ENCODE measurements at places on chromosomes 12 and 14.

- no peak for DNase-seq
These were observed 39.8 kb downstream of the GPR135 start for GRCh38 chr14:59425322-59425935.

DNA sequence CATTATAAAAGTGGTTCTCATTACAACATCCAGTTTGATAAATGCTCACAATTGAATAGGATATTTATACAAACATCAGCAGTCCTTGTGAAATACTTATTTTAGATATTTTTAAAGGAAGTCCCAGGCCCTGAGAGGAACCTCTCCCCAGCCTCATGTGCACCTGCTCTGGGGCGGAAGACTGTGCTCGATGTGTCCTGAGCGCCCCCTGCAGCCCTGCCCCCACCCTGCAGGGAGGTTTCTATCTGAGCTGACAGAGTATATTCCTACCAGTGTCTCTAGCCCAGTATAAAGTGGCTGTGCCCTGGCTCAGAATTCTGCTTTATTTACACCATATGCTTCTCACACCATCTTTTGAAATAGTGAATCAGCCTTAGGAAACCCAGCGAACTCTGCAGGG lies 1349.1 kb downstream of the TMEM121 start:
- DNase-seq = peak; percentile 72

DNA sequence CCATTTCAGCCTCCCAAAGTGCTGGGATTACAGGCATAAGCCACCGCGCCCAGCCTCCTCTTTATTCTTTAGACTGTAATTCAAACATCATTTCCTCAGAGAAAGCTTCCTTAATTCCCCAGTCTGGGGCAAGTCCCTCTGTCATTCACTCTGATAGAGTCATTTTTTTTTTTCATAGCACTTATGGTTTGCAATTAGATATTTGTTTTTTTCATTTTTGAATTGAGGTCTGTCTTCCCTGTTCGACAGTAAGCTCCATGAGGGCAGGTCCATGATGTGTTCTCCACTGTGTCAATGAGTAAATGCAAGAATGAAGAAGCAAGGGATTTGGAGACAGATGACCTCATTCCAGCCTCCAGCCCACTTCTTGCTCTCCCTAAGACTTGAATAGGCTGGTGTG lies 12.1 kb downstream of the ASIC1 start:
- no peak for DNase-seq

- DNase-seq = no peak
These were observed 145.3 kb downstream of the CACNA1C start for GRCh38 chr12:2198005-2198501.

DNA sequence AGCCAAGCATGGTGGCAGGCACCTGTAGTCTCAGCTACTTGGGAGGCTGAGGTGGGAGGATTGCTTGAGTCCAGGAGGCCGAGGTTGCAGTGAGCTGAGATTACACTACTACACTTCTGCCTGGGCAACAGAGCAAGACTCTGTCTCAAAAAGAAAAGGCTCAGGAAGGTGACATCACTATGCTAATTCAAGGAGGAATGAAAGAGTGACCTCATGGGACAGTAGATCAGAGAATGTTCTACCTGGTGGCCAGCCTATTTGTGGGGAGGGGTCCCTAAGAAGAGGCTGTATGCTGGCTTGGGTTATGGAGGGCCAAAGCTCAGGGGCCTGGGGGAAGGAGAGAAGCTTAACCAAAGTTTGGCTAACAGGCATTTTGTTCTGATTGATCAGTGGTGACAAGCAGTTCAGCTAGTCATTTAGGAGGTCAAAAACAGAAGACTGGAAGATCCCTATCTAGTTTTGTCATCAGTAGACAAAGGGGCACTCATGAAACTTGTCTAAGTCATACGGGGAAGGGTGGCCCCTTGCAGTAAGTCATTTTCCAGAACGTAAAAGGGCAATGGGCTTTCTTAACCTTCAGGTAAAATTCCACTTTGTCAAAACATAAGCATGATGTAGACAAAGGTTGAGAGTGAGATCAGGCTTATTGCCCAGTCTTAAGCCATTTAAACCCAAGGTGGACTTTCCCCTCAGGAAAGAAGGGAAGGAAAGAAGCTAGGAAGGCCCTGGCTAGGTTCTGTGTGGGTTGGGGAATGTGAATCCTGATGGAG lies 60.8 kb upstream of the EEA1 start:
- no peak for DNase-seq

- no peak for DNase-seq
These were observed 198.2 kb downstream of the BTG1 start for GRCh38 chr12:91947459-91947858.

- peak; percentile 76 for DNase-seq
These were observed 126.1 kb upstream of the FUT8 start for GRCh38 chr14:65286443-65286842.

- DNase-seq = no peak
These were observed 54.7 kb upstream of the GTF2A1 start for GRCh38 chr14:81275305-81276072.

GRCh38 chr12:50924131-50924438 lies 28.3 kb upstream of the HIGD1C start:
- DNase-seq = peak; percentile 24

DNA sequence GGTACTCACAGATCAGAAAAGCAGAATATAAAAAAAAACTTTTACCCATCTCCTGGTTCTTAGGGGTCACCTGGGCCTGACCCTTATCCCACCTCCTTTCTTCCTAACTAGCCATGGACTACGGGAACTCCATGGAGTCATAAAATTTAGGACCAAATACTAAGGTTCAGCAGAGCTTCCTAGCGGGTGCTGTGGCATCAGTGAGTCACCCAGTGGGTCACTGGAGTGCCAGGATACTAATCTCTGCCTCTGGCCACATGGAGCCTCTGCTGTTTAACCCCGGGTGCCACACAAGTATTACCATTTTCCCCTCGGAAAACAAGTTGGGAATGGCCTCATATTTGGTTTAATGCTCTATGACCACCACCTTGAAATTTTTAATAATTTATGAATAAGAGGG lies 6.9 kb downstream of the ZBTB39 start:
- no peak for DNase-seq

GRCh38 chr12:4439736-4440135 lies 5.9 kb downstream of the FGF6 start:
- no peak for DNase-seq

DNA sequence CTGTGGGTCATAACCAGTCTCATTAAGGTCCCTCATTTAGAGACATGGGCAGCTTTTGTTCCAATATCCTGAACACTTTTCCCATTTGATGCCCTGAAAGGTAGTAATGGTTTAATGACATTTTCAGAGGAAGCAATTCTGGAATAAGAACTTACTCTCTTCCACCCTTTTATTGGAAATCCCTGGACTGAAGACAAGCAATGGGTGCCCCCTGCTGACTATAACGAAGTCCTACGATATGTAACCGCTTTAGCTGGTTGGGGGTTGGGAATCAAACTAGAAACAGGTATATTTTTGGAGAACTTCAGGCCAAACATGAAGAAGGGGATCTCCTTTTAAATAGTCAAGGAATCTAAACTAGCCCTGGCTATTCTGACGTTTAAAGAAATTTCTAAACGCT lies 20.5 kb downstream of the SARNP start:
- DNase-seq = peak; percentile 84

- peak; percentile 53 for DNase-seq
These were observed 391.3 kb upstream of the FOXG1 start for GRCh38 chr14:28375295-28375694.

- DNase-seq = no peak
These were observed 80.6 kb upstream of the DBX2 start for GRCh38 chr12:45131506-45131905.

- DNase-seq = no peak
These were observed 9.7 kb downstream of the CEP170B start for GRCh38 chr14:104874571-104875411.

GRCh38 chr14:78446807-78447206 lies 276.6 kb downstream of the NRXN3 start:
- peak; percentile 28 for DNase-seq

- DNase-seq = no peak
These were observed 121.6 kb downstream of the MGAT4C start for GRCh38 chr12:86134561-86134960.

DNA sequence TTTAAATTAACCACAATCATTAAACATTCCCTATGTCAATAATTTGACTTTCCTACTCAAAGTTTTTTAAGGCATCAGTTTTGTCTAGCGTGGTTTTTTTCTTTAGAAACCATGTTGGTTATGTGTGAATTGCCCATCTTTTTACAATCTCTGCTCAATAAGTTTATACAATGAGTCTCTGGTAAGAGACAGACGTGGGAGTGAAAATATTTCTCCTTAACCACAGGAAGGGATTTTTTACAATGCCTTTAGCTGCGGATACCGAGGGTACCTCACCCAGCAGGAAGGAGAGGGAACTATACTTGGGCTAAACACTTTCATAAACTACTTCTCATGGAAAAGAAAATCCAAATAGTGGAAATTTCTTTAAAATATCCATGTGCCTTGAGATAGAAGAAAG lies 191.4 kb upstream of the BCL2L14 start:
- DNase-seq = no peak

DNA sequence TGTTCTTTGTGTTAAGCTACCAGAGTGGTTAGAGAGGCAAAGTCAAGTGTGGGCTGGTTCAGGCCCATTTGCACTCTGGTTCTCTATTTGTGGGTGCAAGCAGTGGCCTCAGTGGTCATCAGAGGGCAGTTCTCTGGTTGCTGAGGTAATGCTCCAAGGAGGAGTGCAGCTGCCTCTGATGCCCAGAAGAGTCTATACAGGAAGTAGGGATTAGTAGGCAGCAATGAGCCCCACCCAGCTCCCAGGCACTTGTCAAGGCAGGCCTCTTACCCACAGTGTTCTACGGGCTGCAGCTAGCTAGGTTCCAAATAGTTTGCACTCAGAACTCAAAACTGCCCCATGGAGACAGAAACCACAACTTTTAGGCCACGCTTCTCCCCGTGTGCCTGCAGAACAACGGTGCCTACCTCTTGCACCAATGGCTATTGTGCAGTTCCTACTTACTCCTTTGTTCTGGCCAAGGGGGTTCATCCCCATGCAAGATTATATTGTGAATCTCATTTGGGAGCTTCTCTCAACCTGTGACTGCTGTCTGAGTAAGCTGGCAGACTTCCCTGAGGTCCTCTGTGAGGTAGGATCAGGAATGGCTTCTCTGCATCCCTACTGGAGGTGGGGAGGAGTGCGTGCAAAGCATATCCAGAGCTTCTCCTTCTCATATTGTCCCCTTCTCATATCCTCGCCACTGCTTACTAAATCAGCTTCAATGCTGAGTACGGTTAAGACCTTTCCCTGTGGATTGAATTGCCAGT lies 410.3 kb upstream of the LMO3 start:
- DNase-seq = no peak

GRCh38 chr12:108638141-108638827 lies 4.6 kb upstream of the SELPLG start:
- no peak for DNase-seq

DNA sequence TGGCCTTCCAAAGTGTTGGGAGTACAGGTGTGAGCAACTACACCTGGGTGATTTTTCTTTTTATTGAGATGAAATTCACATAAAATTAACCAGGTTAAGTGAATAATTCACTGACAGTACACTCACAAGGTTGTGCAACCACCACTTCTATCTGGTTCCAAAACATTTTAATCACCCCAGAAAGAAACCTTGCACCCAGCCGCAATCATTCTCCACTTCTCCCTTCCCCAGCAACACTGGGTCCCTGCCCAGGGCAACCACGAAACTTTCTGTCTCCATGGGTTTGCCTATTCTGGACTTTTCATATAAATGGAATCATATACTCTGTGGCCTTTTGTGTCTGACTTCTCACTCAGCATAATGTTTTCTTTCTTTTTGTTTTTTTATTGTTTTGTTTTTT lies 26.3 kb upstream of the MLXIP start:
- DNase-seq = no peak

GRCh38 chr12:78470354-78471195 lies 394.0 kb upstream of the SYT1 start:
- peak; percentile 37 for DNase-seq

GRCh38 chr12:127928615-127929571 lies 338.1 kb upstream of the TMEM132C start:
- no peak for DNase-seq

- DNase-seq = peak; percentile 39
These were observed 27.0 kb upstream of the RCOR1 start for GRCh38 chr14:102565331-102565887.

- peak; percentile 50 for DNase-seq
These were observed 9.7 kb downstream of the VRK1 start for GRCh38 chr14:96806836-96807235.

- no peak for DNase-seq
These were observed 329.2 kb downstream of the PCNX1 start for GRCh38 chr14:71236487-71236886.

DNA sequence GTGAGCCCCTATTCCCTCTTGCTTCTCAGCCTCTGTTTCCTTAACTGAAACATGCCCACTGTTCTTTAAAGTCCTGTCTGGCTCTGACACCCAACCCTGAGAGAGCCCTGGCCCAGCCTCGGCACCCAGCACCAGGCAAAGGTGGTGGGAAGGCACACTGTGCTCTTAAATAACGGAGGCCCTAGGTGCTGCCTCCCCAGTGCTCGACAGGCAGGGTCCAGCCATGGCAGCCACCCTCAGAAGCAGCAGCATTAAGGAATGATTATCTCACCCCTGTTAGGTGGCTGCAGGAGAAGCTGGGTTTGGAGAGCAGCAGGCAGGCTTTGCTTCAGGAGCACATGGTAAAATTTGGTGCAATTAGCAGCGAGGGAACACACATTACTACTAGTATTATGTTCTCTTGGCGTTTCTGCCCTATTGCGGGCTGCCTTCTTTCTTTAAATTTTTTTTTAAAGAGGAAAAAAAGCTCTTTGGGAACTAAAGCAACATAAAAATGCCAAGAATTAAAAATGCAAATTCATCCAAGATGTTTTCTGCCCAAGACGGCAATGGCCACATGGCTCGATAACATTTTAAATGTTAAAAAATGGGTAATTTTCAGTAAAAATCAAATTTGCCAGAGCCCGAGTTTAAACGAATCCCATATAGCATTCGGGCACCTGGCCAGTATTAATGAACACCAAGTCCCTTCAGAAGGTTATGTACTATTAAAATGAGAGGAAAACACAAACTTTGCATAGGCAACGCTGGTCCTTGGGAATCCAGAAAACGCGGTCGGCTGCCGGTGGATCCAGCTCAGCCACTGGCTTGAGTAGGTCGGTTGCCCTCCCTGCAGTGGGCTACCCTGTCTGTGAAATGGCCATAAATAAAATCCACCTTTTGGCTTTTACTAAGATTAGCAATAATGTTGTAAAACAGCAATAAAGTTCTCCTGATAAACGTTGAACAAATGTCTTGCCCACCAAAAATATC lies 152.2 kb downstream of the BCL11B start:
- DNase-seq = no peak

GRCh38 chr12:1122786-1123185 lies 131.8 kb downstream of the ERC1 start:
- DNase-seq = peak; percentile 73

DNA sequence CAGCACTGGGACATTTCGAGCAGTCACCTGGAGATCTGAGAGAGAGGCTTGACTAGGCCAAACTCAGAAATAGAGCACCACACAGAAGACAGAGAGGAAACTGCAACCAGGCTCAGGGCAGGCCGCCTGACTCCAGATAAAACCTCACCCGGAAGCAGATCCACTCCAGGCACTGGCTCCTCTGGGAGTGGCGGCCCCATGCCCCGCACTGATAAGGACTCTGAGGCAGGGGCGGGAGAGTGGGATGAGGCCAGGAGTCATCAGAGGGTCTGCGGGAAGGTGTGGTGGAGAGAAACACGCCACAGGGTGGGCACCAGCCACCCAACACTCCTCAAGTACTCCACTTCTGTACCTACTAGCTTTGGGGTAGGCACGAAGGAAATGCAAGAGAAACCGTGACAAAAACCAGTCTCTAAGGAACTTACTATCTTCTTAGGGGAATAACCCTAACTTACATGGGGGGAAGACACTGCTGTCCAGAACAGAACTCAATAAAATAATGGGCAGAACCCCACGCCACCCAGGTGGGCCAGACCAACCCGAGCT lies 71.3 kb downstream of the CHGA start:
- DNase-seq = peak; percentile 22

All from hematopoietic multipotent progenitor cell treated with erythropoietin and hydrocortisone succinate and interleukin-3 and kit ligand, for 6 days (in vitro differentiated cells).